Stimulated activated CD4-positive, alpha-beta T cell treated with anti-CD3 and anti-CD28 coated beads, Interleukin-15, amount 100 ng/mL, for 48 hours (primary cell): ENCODE measurements at places on chromosomes 5 and 9.

- DNase-seq = peak; percentile 23
Measured at GRCh38 chr9:21761309-21761901, 41.0 kb upstream of the MTAP start.

- no peak for DNase-seq
Measured at GRCh38 chr5:80406980-80407734, 707 bp upstream of the ZFYVE16 start.

DNA sequence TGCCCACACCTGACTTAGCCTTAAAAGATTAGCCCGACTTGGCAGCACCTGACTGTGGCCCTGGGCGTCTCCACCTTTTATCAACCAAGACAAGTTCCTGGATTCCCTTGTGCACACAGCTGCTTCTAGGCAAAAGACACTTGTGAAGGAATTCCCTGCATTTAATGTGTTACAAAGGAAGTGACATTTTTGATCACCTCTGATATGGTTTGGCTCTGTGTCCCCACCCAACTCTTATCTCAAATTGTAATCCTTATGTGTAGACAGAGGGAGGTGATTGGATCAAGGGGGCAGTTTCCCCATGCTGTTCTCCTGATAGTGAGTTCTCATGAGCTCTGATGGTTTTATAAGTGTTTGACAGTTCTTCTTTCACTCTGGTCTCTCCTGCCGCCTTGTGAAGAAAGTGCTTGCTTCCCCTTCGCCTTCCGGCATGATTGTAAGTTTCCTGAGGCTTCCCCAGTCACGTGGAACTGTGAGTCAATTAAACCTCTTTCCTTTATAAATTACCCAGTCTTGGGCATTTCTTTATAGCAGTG lies 2.6 kb upstream of the CPEB4 start:
- DNase-seq = no peak

DNA sequence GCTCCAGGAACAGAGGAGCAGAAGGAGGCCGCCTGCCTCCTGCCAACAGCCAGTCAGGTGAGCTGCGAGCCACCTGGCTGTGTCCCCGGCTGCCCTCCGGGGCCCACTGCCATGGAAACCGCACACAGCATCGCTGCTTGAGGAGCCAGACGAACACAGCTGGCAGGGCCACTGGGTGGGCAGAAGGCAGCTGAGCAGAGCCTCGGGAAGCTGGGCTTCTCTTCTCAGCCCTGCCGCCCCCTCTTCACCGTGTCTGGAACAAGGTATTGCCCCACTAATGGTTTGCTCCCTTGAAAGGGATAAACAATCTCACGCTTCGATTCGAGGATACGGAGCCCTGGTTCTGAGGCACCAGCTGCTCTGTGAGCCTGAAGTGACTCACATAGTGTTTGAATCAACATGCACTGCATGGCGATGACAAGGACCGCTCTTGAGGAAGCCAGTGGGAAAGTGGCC lies 63.7 kb upstream of the RUFY1 start:
- no peak for DNase-seq

GRCh38 chr5:14036947-14037346 lies 92.5 kb upstream of the DNAH5 start:
- DNase-seq = no peak

DNA sequence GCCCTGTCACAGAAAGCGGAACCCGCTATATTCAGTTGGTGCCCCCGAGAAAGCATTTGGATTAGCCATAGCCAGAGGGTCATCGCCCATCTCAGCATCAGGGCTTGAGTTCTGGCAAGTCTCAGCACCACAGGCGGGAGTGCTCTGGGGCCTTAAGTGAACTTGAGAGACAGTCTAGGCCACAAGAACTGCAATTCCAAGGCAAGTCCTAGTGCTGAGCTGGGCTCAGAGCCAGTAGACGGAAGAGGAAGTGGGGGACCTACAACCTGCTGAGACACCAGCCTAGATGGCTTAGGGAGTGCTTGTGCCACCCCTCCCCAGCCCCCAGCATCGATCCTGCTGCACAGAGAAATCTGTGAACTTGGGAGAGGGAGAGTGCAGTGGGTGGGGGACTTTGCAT lies 594.9 kb downstream of the CCDC171 start:
- no peak for DNase-seq

DNA sequence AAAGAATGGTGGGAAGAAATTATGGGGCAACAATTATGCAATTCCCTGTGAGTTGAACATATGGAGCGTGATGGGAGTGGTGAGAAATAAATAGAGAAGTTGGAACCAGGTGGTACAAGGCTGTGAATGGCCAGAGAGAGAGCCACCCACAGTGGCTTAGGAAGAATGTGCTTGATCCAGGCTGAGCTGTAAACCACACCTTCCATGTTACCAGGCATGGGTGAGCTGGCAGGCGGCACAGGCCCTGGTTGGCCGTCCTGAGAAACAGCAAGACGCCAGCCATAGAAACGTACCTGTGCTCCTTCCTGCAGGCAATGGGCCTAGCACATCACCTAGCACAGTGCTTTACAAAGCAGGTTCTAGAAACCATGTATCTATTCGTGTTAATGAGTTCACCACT lies 74.3 kb downstream of the EPB41L4B start:
- DNase-seq = no peak

DNA sequence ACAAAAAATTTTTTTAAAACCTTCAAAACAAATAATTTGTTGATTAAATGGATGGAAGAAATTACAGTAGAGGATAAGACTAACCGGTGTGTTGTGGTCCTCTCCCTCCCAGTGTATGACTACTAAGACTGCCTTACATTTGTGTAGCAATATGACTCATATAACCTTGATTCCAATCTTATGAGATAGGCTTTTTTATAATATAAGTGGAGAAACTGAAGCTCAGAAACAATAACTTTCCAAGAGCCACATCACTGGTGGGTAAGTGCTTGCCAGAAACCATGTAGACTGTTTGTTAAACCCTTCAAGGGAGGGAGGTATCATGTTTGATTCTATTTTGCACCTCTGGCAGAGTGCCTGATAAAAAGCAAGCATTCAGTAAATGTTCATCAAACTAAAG lies 47.5 kb downstream of the NLN start:
- no peak for DNase-seq

- DNase-seq = no peak
Measured at GRCh38 chr9:100355561-100355960, 2.8 kb upstream of the TEX10 start.

GRCh38 chr5:2270467-2270866 lies 387.7 kb upstream of the IRX4 start:
- DNase-seq = no peak

- no peak for DNase-seq
Measured at GRCh38 chr5:28249771-28250415, 1211.5 kb upstream of the CDH9 start.

DNA sequence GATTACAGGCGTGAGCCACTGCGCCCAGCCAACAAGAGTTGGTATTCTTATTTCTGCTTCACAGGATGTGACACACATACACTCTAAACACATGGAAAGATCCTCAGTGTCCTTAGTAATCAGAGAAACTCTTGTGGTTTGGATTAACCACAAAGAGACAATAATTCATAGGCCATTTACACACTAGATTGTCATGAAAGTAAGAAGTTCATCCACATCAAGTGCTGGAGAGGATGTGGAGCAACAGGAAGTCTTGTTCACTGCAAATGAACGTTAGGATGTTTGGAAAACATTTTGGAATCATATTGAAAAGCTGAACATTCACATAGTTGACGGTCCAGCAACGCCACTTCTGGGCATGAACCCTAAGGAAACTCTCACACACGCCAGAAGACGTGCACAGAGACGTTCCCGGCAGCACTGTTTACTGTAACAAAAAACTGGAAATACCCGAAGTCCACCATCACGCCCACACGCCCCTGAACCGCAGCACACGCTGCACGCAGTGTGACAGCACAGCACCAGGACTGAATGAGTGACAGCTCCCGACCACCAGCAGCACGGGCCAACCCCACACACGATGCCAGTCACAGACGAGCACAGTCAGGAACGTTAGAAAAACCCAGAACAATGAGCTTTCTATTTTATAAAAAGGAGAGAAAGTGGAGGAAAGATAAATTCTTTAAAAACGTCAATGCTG lies 87.6 kb downstream of the COL23A1 start:
- DNase-seq = no peak

DNA sequence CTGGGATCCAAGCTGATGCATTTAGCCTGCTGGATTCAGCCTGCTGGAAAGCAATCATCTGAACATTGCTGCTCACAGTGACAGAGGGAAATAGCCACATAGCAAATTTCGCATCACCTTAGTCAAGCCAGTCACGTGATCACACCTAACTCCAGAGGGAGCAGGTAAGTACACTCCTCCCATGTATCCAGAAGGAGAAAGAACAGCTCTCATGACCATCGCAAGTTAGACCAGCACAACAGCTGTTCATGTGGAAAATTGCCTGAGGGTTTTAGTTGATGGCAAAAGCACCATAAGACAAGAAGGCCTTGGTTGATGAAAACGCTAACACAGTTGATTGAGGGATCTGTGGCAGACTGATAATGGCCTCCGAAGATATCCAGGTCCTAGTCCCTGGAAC lies 34.2 kb upstream of the MYO10 start:
- no peak for DNase-seq

DNA sequence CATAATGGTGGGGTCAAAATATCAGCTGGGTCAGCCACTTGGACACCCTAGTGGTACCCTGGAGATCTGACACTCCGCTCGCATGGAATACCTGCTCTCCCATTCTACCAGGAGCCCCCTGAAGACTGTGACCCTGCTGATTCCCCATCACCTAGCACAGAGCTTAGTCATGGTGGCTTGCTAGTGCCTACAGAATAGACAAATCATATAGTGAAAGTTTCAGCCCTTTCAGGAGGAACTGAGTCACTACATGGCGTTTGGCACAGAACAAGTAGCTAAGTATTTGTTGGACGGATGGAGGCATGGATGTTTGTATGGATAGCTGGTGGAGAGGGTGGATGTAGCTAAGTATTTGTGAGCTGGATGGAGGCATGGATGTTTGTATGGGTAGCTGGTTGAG lies 65.3 kb downstream of the LMX1B start:
- DNase-seq = no peak

- DNase-seq = no peak
Measured at GRCh38 chr5:96909435-96909834, 26.4 kb upstream of the LNPEP start.

DNA sequence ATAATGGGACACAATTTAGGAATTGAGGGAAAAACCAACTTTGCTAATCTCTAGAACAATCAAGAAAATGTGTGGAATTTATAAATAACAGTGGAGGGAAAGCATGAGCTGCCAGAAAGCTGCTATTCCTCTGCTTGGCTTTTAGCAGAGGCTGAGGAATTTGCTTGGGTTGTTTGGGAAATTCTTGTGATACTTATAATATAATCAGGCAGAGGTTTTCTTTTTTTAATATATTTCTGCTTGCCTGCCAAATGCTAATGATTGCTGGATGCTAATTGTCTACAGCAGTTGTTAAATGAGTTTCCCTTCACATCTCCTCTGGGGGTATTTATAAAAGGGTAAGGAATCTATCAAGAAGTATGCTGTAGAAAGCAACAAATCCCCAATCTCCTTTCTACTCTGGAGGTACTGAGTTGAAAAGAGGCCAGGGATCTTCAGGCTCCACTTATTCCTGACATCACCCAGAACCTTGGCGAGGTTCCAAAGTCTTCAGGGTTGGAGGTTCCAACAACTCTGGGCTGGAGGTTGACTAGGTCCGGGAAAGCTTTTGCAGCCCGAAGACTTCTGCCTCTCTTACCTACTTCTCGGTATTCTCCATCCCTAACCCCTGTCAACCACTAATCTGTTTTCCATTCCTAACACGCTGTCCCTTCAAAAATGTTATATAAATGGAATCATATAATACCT lies 60.4 kb upstream of the TMED7 start:
- DNase-seq = no peak

DNA sequence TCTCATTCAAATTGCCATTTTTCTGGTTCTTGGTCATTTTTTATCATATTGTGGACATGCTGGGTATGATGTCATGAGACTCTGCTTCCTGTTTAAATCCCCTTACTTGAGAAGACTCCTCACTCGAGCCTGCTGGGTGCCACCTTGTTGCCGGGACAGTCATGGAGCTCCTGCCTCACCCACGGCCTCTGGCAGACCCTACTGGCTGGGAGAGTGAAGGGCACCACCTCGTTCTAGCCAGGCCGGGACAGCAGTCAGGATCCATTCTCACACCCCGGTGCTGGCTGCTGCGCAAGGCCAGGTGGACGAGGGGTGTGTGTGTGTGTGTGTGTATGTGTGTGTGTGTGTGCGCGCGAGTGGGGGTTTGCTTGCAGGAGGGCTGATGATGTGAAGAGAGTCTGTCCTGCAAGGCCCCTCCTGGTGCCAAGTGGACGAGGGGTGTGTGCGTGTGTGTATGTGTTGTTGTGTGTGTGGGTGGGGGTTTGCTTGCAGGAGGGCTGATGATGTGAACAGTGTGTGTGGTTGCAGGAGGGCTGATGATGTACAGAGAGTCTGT lies 4.4 kb downstream of the CEP72 start:
- no peak for DNase-seq

DNA sequence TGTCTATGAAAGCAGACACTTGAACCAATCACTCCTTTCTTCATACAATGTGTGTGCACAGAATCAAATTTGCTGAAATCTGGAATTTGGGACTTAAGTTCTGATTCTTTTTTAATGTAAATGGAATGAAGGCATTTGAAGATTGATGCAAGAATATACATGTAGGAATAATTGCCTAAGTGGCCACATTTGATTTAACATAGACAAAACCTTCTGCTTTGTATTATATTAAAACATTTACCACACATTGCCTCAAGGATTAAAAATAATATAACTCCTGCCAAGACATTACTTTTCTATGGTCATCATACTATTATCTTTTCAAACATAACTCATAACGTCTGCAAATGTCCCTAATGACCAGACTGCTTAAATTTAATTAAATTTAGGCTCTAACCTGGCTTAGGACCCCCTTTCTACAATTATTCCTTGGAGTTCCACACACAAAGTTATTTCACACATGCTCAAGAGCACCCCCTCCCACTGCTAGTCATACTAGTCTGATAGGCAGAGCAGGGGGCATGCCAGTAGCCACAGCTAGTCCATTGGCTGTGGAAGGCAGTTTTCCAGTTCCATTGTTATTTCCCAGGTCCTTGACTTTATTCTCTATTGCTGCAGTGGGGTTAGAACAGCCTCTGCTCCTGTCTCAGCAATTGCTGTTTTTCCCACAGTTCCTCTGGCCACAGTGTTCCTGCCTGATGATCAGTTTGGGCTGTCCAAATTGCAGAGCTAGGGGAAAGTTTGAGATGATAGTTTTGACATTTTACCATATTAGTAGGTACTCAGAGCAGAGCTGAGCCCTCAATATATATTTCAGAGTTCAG lies 360.6 kb upstream of the GRAMD2B start:
- no peak for DNase-seq

GRCh38 chr5:149113669-149114068 lies 27.6 kb upstream of the ABLIM3 start:
- no peak for DNase-seq
